CD4-positive, alpha-beta T cell treated with Interleukin-6 at 100 ng/mL for 8 hours (primary cell): ENCODE measurements at places on chromosomes 11 and 22.
A peak's percentile ranks its signal among the peaks of the same experiment; 100 is the strongest.

DNA sequence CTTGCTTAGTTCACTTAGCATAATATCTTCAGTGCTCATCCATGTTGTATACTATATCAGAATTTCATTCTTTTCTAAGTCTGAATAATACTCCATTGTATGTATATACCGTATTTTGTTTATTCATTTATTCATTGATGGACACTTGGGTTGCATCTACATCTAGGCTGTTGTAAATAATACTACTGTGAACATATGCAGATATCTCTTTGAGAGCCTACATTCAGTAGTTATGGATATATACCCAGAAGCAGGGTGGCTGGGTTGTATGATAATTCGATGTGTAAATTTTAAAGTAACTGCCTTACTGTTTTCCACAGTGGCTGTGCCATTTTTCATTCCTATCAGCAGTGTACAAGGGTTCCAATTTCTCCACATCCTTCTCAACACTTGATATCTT lies 116.5 kb downstream of the TMEM135 start:
- DNase-seq, result no peak

DNA sequence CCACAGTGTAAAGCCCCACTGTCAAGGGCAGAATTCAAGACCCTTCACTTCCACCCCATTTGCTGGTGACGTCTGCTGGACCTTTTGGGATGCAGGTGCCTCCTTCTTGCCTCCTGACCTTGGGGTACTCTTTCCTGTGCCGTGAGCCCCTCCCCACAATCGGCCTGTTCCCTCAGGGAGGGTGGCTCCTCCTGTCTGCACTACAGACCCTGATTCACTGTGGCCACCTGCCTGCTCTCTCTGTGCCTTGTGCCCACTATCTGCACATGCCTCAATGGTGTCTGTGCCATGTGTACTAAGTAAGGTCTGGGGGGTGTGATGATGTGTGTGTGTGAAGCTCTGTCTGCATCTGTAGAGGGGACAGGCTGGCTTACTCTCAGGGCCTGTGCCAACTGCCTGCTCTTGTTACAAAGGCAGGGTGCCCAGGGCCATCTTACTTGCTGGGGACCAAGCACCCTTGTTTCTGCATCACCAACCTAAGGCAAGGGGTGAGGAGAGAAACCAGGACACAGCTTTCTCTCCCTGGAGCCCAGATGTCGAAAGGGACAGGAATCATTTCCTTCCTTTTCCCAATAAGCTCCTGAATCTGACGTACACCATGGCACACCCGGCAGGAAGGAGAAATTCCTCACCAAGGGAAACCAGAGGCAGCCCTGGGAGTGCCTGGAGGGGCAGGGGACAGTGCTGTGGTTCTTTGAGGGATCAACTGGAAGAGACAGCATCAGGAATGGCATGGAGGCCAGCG lies 3.7 kb downstream of the PPM1F start:
- DNase-seq, result no peak

DNA sequence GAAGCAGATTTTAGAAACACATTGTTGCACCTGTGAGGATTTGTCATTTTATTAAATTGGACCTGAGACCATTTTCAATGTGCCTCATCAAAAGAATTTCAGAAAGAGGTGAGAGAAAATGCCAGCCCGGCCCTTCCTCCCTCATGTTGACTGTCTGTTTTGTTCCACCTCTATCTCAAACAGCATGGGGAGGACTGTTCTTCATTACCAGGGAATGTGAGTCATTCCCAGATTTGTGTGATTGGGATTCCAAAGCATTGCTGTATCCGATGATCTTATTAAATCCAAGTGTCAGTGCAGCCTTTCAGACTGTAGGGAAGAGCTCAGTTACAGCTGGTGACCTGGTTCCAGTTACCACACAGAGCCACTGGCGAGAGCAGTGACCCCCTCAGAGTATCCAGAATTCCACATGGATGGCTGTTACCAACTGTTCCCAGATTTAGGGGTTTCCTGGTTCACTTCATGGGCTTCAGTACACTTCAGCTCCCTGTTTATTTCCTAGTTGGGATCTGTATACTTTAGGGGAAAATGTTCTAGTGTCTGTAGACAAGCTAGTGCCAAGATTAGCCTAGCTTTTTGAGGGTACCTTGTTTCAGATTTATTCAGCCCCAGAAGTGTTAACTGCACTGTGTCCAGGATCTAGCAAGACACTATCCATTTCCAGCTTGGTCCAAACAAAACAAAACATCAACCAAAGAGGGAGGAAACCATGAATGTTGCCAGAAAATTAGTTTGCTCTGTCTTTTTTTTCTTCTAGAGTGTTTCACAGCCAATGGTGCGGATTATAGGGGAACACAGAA lies 20.9 kb downstream of the KREMEN1 start:
- no peak for DNase-seq

DNA sequence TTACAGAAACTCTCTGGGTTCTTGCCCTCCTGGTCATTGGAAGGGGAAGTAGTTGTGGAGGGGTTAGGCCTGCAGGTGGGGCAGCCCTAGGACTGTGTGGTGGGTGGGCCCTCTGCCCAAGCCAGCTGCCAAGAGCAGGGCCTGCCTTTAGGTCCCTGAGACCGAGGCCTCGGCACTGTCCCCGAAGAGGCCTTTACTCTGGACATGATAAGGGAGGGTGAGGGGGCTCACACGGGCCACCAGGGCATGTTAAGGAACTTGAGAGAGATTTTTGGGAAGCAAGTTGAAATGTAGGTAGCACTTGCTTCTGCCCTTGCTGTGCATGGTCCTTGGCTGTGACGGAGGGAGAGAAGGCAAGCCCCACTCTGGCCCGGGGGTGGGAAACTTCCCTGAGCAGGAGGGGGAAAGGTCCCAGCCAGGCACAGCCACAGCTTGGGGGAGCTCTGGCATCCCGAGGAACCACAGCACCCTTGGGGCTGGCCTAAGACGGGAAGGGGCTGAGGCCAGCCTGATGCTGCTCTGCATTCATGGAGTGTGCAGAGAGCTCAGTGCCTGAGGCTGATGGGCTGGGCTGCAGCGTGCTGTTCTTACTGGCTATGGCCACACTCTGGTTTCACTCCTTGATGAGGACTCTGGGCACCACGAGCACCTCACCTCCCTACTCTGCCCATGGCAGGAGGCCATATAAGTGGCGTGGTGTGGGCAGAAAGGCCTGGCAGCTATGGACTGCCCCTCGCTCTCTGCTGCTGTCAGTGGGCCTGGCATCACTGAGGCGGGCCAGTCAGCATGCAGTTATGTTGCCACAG lies 7.8 kb upstream of the RANBP1 start:
- DNase-seq, result no peak

DNA sequence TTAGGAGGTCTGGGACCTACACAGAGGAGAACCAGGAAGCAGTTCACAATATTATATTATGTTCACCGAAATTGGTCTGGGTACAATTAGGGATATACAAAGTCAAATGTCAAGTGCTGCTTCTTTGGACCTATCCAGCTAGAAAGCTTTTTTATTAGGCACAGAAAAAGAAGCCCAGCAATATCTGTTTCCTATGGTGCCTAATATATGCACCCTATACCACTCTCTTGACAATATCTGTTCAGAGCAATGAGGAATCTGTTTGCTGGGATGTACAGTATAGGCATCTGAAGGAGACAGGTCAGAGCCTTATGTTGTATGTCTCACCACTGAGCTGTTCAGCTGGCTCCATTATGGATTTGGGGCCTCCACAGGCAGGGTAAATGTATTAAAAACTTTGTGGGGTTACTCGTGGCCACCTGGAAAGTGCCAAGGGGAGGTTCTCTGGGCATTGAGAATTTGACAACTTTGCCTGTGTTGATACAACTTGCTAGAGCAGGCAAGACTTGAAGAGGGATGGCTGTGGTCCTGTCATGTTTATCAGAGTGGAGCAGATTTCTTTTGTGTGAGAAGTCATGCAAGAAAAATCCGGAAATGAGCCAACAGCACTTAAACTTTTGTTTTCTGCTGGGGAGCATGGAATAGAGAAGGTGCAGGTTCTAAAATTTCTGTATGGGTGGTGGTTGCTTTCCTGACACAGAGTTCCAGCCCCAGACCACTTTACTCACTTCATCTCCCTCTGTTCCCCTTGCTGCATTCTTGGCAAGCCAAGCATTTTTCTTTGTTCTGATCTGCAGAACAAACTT lies 10.1 kb downstream of the STIM1 start:
- peak; percentile 20 for DNase-seq

DNA sequence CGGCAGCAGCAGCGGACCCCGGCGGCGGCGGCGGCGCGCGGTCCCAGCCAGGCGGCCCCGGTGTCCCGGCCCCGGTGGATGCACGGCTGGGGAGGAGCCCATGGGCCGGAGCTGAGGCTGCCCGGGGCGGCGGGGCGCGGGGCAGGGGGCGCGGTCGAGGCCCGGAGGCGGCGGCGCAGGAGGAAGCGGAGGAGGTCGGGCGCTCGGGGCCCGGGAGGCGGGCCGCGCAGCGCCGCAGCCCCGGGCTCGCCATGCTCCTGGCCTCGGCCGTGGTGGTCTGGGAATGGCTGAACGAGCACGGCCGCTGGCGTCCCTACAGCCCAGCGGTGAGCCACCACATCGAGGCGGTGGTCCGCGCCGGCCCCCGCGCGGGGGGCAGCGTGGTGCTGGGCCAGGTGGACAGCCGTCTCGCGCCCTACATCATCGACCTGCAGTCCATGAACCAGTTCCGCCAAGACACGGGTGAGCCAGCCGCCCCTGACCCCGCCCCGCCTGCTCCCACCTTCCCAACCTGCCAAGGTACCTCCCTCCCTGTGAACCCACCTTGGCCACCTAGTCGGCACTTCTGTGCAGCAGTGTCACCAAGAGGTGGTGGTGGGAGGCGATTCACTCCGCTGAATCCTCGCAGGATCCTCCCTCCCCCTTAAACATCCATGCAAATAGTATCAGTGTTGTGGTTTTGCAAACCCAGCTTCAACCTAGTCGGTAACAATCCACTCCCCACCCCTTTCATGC lies 580 bp downstream of the DTX4 start:
- DNase-seq, result peak; percentile 16

GRCh38 chr22:47484960-47485569 lies 722.6 kb downstream of the TBC1D22A start:
- DNase-seq, result no peak

DNA sequence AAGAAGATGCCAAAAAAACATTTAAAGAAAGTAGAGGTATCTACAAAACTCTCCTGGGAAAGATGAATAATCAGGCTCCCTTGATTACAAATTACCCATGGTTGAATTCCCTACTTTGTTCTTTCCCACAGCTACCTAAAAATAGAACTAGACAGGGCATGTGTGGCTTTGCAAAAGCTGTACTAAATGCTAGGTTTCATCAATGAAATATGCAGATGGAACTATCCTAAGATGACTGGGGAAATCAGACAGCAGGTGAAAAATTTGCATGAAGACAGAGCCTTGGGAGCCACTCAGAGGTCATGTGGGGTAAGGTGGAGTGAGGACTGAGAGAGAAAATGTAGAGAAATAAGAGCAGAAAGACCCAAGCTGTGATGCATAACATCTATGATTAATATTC lies 14.7 kb downstream of the LAYN start:
- no peak for DNase-seq

- no peak for DNase-seq
Observed at GRCh38 chr11:133216813-133217212, 315.5 kb downstream of the OPCML start.

GRCh38 chr11:65221026-65221425 lies 39.3 kb downstream of the CAPN1 start:
- DNase-seq, result no peak

DNA sequence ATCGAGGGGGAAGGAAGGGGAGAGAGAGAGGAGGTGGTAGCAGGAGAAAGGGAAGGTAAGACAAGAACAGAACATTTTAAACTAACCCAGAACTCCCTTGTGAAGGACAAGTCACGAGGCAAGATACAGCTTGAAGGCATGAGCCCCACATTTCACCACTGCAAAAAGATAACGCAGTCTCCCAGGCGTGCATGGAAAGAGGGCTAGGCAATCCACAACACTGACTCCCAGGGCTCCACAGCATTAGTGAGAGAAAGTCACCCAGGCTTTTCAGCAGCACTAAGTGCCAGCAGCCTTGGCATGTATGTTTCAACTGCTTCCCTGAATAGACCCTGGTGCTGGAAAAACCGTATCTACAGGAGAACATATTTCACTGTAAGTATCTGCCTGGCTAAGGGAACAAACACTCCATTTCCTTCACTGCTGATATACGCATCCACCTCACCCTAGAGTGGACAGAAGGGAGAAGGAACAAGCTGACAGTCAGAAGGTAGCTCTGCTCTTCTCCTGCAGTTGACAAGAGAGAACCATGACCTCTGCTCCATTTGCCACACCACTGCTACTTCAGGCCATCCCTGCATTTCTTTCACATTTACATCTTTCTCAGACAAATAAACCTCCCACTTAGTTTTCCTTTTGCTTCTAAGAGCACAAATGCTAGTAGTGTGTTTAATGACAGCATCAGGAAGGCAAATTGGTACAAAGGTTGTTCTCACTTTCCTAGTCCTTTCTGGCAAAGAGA lies 87.9 kb downstream of the AMBRA1 start:
- DNase-seq, result no peak

DNA sequence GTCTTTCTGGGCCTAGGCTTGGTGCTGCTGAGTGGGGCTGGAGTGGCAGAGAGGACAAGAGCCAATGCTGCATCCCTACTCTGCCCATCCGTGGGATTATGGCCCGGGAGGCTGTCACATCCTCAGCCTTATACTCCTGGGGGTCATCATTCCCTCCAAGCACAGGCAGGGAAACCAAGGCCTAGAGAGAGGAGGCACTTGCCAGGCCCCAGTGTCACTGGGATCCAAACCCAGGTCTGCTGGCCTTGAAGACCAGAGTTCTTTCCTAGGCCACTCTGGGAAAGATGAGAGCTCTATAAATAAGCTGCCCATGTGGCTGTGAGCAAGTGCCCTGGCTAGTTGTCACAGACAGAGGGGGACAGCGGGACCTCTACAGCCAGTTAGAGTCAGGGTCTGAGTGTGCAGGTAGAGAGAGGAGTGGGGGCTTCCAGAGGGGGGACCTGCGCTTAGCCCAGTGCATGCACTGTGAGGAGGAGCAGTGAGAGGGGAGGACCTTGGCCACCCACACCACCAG lies 4.8 kb downstream of the RELT start:
- DNase-seq, result no peak

DNA sequence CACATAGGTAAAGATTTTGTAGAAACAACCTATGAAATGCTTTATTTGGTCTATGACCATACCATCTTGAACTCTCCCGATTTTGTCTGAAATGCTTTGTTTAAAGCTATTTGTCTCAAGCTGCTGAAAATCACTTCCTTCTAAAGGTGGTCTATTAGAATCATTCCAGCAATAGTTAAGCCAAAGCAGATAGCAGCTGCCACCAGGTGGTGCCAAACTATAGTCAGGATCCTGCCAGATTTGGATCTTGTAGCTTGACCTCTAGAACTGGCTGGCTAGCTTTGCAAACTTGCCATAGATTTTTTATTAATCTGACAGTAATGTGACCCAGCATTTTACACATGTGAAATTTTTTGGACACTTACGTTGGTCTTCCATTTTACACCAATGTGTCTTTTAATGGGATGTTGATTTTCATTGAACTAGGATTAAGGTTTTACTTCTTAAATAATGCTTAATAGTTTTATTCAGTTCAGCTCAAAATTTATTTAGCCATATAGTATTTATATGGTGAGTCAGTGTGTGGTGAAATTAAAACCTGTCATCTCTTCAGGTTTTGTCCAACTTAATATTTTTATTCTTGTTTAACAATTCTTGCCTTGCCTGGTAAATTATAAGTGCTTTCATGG lies 19.7 kb downstream of the CTR9 start:
- no peak for DNase-seq
